ENCODE measurements at places on chromosomes 6 and 20. TPM values are rescaled to one million over a fixed set of nuclear protein-coding genes. Genes with fewer than 3 reads are reported as not detected.

The RAMACL gene
- 0.14 TPM for total RNA-seq

The BEND6 gene
- total RNA-seq = 0.09 TPM

The FRK gene
- 0.60 TPM for total RNA-seq

GRCh38 chr6:157240960-157241311 lies 82.4 kb downstream of the TMEM242 start:
- no peak for DNase-seq

The PROKR2 gene
- total RNA-seq = not detected

All from cardiac muscle cell (in vitro differentiated cells and primary cell).